ENCODE measurements at places on chromosomes 1 and 21.
A peak's percentile ranks its signal among the peaks of the same experiment; 100 is the strongest.

DNA sequence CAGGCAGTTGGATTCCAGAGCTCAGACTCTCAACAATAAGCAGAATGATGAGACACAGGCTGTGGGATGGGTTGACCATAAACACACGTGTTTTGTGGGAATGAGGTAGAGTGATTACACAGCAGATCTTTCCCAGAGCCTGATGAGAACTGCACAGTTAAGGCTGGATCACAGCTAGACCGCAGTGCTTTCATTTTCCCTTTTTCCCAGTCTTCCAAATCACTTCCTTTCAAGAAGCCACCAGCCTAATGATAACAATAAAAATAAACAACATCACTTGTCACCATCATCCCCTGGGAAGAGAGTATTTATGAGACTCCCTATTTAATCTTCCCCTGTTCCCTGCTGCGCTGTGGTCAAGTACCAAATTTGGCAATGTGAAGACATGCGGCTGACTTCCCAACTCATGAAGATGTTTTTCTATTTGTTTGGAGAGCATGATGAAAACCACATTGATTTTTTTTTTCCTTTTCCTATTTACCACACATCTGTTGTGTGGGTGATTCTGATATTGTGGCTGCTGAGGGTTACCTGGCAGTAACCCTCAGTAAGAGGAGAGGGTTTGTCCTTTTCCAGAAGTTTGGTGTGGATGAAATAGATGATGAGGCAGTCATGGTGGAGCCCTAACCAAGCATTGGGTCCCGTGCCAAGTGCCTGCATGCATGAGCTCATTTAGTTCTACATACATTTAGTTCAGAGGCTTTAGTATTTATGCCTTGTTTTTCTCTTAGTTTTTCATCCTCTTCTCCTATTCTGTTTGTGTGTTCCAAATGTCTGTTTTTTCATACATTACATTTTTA, 248.9 kb upstream of the HOOK1 start:
- no peak for DNase-seq

DNA sequence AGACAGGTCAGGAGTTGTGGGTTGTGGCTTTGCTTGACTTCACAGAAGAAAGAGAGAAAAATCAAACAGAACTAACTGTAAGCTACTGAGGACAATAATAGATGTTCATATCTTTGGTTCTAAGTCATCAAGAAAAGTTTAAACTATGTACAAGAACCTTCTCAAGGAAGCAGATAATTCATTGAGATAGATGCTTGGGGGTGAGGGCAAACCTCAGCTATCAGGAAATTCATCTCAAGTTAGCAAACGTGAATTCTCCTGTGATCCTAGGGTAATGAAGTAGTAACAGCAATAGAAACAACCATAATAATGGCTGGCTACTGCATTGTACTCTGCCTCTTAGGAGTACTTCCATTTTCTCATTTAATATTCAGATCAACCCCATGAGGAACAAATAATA, 506.2 kb downstream of the PLPP3 start:
- DNase-seq: no peak

GRCh38 chr1:97826820-97827219, 94.0 kb downstream of the DPYD start:
- no peak for DNase-seq

DNA sequence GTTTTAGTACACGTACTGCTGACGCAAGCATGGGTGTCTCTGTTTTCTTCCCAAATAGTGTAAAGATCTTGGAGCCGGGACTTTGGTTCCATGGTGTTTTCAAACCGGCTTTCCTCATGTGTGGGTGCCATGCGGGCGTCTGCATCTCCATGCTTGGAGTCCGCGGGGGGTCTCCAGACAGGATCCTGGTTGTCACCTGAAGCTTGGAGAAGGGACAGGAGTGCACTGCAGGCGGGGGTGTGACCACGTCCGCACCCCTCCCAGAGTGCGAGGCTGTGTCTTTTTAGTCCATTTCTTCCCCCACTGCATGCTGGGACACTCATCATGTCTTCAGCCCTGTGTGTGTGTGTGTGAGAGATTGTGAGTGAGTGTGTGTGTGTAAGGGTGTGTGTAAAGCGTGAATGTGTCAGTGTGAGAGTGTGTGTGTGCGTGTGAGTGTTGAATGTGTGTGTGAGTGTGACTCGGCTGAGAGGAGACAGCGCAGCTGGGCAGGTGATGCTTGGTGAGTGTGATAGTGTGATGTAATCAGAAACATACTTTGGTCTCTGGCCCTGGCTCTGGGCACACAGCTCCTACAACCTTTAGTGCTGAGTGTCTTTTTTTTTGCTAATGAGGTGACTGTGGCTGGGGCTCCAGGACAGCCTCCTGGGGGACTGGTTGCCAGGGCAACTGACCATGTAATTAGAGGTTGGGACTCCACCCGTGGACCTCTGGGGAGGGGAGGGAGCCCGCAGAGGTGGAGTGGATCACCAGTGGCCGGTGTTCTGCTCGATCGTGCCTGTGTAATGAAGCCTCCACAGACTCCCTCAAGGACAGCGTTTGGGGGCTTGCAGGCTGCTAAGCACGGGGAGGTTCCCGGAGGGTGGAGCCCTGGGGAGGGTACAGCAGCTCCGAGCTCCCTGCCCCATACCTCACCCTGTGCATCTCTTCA, 55.1 kb downstream of the AGPAT3 start:
- no peak for DNase-seq

DNA sequence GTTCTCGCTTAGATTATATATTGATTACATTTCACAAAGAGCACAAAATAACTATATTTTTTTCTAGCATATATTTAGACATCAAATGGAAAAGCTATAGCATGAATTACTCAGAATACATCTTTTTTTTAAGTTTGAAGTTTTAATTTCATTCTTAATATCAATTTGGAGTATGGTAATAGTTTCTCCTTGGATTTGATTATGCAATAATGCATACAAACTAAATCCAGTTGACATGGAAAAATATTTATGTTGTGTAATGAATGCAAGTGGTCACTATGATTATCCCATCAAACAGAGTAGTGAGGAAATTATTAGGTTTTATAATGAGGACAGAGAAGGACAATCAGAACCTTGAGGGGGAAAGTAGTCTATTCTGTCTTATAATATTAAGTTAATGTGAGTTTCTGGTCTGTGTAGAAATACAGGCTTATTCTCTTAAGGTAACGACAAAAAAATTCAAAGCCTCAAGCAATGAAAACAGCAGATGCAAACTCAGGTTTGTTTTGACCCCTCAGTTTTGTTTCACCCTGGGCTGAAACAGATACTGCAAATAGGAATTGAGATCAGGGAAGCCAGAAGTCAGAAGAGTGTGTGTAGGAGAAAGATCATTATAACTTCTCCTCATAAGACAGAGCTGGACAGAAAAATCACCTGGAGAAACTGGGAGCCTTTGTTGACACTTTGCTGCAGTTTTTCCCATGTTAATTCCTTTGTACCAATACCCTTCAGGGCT, 23.7 kb downstream of the LRRC8B start:
- no peak for DNase-seq

DNA sequence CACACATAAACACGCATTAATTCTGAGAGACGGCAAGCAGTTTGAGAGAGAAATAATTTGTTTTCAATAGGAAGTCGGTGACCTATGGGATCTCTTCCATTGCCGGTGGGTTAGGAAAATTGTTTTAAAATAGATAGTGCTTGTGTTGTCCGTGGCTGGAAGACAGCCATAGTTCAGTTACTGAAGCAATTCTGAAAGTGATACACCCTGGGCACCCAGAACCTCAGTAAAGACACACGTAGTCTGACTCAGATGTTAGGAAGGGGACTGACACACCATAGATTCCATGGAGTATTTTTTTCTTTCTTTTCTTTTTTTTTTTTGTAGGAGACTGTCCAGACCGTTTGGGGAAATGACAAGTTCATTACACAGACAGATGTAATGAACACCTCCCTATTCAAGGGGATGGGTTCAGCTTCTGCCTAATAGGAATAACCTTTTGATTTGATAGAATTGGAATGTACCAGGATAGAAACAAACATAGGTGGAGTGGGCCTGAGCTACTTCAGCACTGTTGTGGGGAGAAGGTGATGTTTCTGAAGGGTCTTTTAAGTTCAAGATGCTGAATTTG, 1.6 kb downstream of the C1orf21 start:
- no peak for DNase-seq

GRCh38 chr1:156075162-156075561, 7.1 kb downstream of the MEX3A start:
- DNase-seq: no peak

- DNase-seq: no peak
Observed at GRCh38 chr1:199403531-199404116, 623.9 kb upstream of the NR5A2 start.

GRCh38 chr1:202275061-202275770, 66.5 kb downstream of the UBE2T start:
- no peak for DNase-seq

- DNase-seq: no peak
Observed at GRCh38 chr21:21481239-21481638, 483.0 kb downstream of the NCAM2 start.

- DNase-seq: no peak
Observed at GRCh38 chr21:42623694-42624093, 29.7 kb upstream of the PDE9A start.

DNA sequence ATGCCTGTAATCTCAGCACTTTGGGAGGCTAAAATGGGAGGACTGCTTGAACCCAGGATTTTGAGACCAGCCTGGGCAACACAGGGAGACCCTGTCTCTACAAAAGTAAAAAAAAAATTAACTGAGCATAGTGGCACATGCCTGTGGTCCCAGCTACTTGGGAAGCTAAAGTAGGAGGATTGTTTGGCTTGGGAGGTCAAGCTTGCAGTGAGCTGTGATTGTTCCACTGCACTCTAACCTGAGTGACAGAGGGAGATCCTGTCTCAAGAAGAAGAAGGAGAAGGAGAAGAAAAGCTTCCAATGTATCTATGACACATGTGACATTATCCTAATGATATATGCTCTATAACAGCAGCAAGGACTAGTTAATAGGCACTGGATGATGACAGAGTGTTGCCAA, 20.1 kb upstream of the ARHGAP29 start:
- no peak for DNase-seq

DNA sequence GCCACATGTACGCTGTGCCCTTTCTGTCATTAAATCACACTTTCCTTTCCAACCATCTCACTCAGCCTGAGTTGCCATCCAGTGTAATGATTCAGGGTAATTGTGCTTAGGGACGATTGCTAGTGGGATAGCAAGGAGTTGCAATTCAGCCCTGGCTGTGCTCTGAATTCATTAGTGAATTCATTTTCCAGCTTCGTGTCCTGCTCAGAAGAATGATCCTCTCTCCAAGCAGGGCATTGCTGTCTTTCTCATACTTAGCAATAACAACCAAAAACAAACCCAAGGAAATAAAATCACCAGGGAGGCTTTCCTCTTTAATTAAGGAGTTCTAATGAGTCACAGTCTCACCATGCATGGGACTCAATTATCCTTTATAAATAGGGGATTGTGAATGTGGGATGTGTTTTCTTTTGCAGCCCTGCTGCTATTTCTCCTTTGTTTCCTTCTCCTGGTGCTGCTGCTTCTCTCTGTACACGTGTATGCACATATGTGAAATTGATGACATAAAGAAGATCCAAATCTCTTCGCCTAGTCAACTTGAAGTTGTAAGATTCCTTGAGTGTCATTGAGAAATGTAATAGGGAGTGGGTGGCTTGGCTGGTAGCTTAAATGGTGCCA, 167.0 kb downstream of the TSEN15 start:
- DNase-seq: no peak

DNA sequence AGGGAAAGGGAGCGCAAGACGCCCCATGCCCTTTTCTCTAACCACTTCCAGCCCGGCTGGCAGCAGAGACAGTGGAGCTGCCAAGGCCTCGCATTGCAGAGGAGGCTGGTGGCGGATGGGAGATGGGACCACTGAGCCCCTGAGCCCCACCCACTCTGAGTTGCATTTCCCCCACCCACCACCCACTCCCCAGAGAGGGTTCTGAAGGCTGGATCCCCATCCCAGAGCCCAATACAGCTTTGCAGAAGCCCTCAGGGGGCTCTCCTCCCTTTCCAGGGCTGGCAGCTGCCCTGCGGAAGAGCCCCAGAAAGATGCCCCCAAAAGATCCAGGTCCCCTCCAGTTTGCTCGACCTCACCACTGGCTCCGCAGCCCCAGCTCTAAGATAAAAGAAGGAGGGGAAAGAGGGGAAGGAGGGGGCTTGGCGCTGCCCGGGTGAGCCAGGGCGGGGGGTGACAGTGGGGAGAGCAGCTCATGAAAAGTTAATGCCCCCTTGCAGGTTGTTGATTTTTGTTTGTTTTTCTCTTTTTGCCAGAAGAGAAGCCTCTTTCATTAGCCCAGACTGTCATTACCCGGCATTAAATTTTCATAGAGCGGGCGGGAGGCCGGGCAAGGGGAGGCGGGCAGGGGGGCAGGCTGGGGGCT, 38.4 kb upstream of the CASZ1 start:
- DNase-seq: no peak

DNA sequence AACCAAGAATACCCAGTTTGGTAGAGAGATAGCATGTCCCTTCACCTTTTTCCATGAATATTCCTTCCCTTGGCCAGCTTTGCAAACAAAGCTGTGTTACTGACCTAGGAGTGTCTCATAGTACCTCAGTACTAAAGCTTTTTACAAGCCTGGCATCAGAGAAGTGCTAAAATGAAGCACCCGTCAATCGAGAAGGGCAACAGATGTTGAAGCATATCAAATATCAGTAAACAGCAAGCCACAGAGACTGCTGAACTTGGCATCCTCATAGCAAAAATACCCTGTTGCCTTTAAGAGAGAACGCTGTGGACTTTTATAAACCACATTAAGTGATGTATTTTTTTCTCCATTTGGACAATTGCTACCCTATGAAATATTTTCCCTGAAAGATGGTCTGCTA, 128.6 kb upstream of the HOOK1 start:
- no peak for DNase-seq

- peak; percentile 37 for DNase-seq
Observed at GRCh38 chr1:244730153-244730933, 77.4 kb downstream of the DESI2 start.

- DNase-seq: no peak
Observed at GRCh38 chr21:37535130-37535529, 168.6 kb downstream of the DYRK1A start.

- DNase-seq: no peak
Observed at GRCh38 chr21:36816561-36817130, 117.7 kb downstream of the SIM2 start.

DNA sequence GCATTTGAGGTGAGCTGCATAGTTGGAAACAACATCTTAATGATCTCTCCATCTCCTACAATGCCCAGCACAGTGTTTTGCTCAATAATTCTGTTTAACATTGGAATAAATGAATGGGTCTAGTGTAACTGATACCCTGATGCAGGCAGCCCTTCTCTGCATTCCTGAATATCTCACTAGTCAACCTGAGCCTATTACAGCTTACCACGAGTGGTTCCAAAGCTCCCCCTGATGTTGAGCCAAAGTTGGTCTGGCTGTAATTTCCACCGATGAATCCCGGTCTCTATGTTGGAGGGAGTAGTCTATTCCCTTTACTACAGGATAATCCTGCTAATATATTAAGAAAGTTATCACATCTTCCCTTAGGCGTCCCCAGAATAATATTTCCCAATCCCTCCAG, 63.8 kb downstream of the ZBTB18 start:
- no peak for DNase-seq

GRCh38 chr1:239739919-239740318, 351.8 kb upstream of the FMN2 start:
- no peak for DNase-seq

Measured in neural crest cell (in vitro differentiated cells).